ENCODE measurements at places on chromosomes 12 and 14. TPM values are rescaled to one million over a fixed set of nuclear protein-coding genes. Genes with fewer than 3 reads are reported as not detected.

The CABP1 gene
- total RNA-seq = 7.0 TPM

The SDR9C7 gene
- total RNA-seq = not detected

The CLEC2B gene
- not detected for total RNA-seq

The TRPV4 gene
- 0.05 TPM for total RNA-seq

The FBRSL1 gene
- 56.0 TPM for total RNA-seq

The CACNA1C gene
- under 0.01 TPM for total RNA-seq

The USP44 gene
- total RNA-seq = not detected

The OR10A7 gene
- total RNA-seq = not detected

The ANP32D gene
- not detected for total RNA-seq

The CIROP gene
- total RNA-seq = not detected

The NTF3 gene
- not detected for total RNA-seq

The IRAK4 gene
- total RNA-seq = 4.0 TPM

DNA sequence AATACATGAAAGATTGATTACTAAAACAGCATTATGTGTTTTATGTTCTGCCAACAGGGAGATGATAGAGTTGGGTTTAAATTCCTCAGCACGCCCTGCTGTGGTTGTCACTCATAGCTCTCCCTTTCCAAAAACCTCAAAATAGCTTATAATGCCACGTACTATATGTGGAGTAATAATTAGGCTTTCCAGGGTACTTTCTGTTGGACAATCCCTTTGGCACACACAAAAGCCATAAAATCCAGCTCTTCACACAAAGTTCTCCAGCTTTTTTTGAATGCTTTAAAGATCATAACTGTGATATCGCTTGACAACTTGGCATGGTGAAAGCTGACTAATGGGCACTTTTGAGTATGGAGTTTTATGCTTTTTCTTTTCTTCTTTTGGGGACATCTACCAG lies 145.3 kb upstream of the DCN start:
- DNase-seq = no peak

- DNase-seq = peak; percentile 85
Observed at GRCh38 chr12:65607401-65607841, 216.9 kb upstream of the HMGA2 start.

GRCh38 chr14:105368910-105369652 lies 29.3 kb upstream of the TEX22 start:
- no peak for DNase-seq

GRCh38 chr14:102363182-102363943 lies 622 bp downstream of the TECPR2 start:
- DNase-seq = peak; percentile 12

GRCh38 chr12:66142826-66143225 lies 12.3 kb upstream of the LLPH start:
- no peak for DNase-seq

DNA sequence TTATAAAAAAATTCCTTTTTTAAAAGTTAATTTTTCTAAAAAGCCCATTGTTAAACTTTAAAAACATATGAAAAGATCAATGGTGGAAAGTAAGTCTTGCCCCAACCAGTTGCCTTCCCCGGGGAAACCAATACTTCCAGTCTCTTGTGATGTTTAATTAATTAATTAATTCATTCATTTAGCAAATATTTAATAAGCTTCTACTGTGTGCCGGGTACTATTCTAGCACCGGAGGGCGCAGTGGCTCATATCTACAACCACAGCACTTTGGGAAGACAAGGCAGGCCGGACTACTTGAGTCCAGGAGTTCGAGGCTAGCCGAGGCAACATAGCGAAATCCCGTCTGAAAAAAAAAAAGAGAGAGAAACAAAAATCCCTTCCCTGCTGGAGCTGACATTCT lies 87.4 kb downstream of the HECTD4 start:
- DNase-seq = peak; percentile 6

GRCh38 chr12:50415899-50416479 lies 15.3 kb downstream of the LARP4 start:
- DNase-seq = no peak

- DNase-seq = no peak
Observed at GRCh38 chr12:106249411-106250135, 1.8 kb upstream of the CKAP4 start.

- DNase-seq = no peak
Observed at GRCh38 chr12:14563046-14563445, 4.6 kb downstream of the PLBD1 start.

- no peak for DNase-seq
Observed at GRCh38 chr12:95179011-95179410, 38.3 kb downstream of the FGD6 start.

- no peak for DNase-seq
Observed at GRCh38 chr12:12440784-12441428, 84.0 kb downstream of the BORCS5 start.

GRCh38 chr14:68807148-68807600 lies 14.3 kb upstream of the ZFP36L1 start:
- DNase-seq = peak; percentile 46

- no peak for DNase-seq
Observed at GRCh38 chr12:124025661-124026060, 52.6 kb downstream of the ZNF664 start.

DNA sequence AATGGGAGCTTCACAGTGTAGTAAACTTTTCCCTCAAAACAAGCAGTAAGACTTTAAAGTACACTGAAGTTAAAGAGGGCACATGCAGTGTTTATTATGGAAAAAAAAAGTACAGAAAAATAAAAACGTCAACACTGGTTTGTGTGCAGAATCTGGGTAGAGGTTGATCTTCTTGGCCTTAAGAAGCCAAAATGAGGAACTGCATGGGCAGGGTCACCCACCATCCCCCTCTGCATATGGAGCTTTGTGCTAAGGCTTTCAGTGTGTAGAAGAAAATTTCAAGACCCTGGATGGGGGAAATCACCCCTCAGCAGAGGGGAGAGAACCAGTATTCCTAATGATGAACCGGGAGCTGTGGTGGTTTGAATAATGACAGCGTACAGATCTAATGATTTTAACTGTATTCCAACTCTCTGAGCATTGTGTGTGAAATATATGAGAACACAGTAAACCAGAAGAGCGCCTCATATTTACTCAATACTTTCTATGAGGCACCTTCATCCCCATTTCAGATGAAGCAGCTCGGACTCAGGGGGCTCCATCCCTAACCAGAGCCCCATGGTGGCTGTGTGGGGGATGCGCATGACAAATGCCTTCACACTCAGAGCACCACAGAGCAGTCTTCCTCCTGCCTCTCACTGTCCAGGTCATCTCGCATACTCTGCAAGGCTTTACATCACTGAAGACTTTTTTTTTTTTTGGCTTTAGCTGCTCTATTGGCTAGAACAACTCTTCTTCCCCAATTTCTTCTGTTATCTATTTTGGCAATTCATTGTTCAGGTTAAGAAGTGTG lies 33.4 kb downstream of the ACADS start:
- no peak for DNase-seq

DNA sequence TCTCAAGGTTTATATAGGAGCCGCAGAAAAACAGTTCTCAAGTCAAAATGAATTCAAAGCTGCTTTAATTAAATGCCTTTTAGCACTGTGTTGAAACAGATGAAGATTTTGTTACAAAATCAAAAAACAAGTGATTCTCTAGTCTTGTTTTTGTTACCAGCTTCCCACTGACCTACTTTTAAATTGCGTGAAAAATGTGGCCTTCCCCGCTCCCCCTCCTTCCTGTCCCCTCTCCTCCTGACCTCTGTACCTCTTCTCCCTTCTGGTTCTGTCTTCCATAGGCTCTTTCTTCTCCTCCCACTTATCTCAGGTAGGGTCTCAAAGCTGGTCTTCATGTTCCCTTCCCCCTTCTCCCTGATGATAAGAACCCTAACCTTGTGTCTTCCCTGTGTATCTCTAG lies 90.0 kb upstream of the MDM1 start:
- no peak for DNase-seq

- DNase-seq = no peak
Observed at GRCh38 chr12:53172352-53172751, 8.2 kb upstream of the ZNF740 start.

GRCh38 chr14:60189923-60190840 lies 25.0 kb upstream of the DHRS7 start:
- no peak for DNase-seq

GRCh38 chr12:80187660-80188090 lies 88.3 kb downstream of the OTOGL start:
- DNase-seq = no peak

DNA sequence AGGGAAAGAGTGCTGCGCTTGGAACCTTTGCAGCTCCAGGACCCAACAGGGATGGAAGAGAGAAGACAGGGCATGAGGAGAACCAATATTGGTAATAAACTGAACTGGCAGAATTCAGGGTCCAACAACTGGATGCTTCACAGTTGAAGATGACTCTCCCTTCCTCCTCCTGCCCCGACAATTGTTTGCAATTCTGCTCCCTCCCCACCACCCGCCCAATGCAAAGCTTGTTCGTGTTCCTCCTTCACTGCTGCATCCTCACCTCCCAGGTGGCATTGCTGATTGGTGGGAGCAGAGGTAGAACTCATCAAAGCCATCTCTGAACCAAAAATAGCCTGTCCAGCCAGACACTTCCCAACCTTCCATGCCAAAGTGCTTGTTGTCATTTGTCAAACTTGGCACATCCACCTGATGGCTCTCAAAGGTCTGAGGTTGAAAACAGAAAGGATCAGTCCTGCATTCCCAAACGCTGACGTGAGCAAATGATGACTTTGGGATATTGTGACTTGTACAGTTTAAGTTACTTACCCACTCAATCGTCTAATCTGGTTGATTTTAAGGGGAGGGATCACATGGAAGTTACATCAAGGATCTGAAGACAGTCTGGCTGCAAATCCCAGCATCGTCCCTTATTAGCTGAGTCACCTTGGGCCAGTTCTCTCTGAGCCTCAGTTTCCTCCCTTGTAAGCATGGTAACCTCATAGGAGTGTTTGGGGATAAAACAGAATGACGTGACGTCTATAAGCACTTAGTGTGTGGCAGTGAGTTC lies 242.6 kb upstream of the CRY1 start:
- DNase-seq = no peak

DNA sequence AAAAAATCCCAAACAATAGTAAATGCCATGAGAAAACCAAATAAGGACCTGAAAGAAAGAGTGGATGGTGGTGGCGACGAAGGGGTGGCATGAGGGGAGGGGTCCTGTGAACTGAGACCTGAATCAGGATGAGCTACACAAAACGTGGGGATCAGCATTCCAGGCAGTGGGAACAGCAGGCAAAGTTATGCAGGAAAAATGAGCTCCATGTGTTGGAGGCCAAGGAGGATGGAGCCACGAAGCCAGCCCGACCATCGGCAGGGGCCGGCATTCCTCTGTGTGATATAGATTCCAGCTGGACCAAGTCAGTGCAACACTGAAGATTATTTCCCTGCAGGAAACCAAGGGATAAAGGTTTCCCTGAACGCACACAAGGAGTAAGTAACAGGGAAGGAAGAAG lies 7.1 kb downstream of the ADGRD1 start:
- DNase-seq = no peak

- DNase-seq = no peak
Observed at GRCh38 chr14:101630056-101630965, 69.0 kb downstream of the DIO3 start.

- DNase-seq = no peak
Observed at GRCh38 chr14:71416392-71416791, 509.1 kb downstream of the PCNX1 start.

GRCh38 chr12:108995370-108995992 lies 25.4 kb downstream of the SVOP start:
- DNase-seq = no peak

Data from HT-29 (cell line).